ENCODE measurements at places on chromosomes 5 and 9.

GRCh38 chr9:137166380-137167229 is 3.2 kb downstream of the LRRC26 start:
- DNase-seq = no peak

DNA sequence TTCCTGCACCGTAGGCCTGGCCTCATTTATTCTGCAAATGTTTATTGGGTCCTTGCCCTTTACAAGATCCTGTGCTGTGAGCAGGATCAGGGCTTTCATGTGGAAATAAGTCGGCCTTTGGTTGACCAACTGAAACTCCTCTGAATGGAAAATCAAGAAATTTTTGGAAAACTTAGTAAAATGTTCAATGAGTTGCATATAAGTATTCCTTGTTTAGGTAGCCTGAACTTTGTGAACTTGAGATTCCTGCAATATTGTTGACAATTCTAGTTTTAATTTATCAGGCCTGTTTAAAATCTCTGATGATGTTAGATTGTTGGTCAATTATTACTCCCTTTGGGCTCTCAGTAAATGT is 1.1 kb downstream of the MAML1 start:
- no peak for DNase-seq

- no peak for DNase-seq
These were observed 44.8 kb downstream of the VCAN start for GRCh38 chr5:83516377-83516776.

GRCh38 chr9:12737871-12738270 is 36.9 kb upstream of the LURAP1L start:
- DNase-seq = no peak

GRCh38 chr5:39080168-39080567 is 6.0 kb upstream of the RICTOR start:
- no peak for DNase-seq

- DNase-seq = no peak
These were observed 130.0 kb upstream of the CDKN2B start for GRCh38 chr9:22138956-22139660.

GRCh38 chr5:137492331-137492730 is 6.8 kb downstream of the SPOCK1 start:
- no peak for DNase-seq

DNA sequence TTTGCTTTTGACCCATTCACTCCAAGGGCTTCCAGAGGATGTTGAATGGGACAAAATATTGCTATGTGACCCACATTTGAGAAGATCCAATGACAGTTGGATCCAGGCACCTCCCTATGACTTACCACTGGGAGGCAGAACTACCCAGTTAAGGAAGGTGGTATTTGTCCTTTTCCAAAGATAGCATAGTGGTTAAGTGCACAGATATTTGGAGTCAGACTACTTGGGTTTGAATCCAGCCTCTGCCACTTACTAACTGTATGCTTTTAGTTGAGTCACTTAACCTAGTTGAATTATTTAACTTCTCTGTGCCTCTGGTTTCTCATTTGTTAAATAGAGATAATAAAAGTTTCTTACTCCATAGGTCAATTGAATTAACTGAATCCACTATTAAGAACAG is 74.5 kb upstream of the PALM2AKAP2 start:
- no peak for DNase-seq

GRCh38 chr9:33350310-33350709 is 52.1 kb downstream of the AQP7 start:
- DNase-seq = no peak

DNA sequence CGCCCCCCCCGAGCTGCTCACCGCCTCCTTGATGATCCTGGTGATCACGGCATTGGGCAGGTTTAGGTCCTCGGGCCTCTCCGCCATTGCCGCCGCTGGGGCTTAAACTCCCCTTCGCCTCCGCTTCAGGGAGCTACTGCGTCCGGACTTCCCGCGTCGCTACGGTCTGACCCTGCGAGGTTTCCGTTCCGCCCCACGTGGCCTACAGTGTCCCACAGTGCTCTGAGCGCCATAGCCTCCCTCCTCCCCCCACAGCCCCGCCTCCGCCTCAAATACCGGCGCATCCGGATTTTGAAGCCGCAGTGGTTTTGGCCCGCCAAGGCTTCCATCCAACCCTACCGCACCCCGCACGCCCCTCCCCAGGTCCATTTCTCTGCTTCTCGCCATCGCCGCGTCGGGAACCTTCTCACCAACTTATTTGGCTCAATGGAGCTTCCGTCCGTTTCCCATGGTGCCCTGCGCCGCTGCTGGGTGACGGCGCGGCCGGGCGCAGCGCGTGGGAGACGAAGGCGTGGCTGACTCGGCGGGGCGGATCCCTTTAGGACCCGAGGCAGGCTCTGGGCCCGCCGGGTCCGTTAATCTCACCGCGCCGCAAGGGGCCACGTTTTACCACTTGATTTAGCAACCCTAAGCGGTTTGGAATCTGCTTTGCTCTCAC is at the start of the genes C9orf43 and POLE3:
C9orf43 (plus strand) TSS at position 541 of the 658 bp plus-strand sequence. CDS start 2,747 bp downstream, outside the sequence.
POLE3 (minus strand) TSS at position 469 of the 658 bp plus-strand sequence; CDS start at position 87, 382 bp downstream.
- DNase-seq = peak; percentile 83

DNA sequence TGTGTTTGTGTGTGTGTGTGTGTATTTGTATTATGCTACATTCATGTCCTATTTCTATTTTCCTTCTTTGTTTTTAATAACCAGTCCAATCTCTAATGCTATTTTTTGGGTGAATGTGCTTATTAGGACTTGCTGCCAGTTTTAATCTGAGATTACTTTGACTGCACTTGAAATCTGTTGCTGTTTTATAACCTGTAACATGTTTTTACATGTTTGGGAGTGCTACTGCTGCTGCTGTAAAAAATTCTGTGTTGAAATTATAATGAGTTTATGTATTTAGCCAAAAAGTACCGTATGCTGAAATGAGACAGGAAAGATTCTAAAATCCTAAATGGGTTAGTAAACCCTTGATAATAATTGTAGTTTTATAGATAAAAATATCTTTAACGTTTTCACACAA is 104.7 kb upstream of the SSBP2 start:
- no peak for DNase-seq
